ENCODE measurements at places on chromosomes 5 and 9.

DNA sequence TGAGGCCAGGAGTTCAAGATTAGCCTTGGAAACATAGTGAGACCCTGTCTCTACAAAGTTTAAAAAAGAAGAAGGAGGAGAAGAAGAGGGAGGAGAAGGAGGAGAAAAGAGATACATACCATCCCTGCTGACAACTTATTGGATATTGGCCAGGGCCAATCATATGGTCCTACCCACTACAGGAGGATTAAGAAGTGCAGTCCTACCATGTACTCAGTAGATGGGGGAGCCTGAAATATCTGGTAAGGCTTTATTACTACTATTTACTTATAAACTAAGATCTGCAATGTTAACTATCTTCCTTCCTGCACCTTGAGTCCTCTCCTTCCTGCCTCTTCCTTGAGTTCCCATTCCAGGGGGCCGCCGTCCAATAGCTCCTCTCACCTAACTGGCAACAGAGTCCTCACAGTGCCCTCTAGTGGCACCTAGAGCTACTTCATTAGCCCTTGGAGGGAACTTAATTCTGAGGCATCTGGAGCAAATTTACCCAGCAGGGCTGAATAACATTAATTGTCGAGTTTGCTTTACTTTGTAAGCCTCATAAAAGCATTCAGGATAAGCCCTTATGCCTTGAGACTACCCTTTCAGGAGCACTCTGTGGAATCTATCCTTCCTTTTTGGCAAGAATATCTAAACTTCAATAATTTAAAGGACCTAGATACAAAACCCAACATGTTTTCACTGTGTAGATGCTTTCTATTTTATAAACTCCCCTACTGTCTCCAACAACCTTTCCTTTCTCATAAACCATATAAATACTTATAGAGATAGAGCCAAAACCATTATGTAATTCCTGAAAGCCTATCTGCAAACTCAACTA, 39.1 kb upstream of the RANBP6 start:
- DNase-seq = peak; percentile 68

DNA sequence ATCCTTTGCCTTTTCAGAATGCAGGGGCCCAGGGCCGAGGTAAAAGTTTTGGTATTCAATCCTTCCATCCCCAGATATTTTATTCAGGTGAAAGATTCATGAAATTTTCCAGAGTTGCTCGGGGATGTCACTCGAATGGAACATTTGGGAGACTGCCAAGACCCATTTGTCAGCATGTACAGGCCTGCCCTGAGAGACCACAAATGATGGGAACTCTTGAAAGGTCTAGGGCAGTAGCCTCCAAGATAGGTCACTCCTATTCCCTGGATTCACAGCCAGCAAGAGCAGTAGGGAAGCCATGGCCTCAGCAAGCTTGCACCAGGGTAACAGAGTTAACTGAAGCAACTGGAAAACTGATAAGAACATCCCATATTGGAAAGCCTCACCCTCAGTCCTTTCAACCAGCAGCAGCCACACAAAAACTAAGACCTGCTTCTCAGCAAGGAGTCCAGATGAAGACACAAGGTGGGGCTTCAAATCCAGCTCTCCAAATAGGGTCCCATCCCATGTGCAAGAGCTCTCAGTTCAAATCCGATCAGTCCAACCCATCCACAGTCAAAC, 12.5 kb downstream of the CARD6 start:
- no peak for DNase-seq

- no peak for DNase-seq
These were observed 25.9 kb upstream of the LURAP1L start for GRCh38 chr9:12748954-12749353.

DNA sequence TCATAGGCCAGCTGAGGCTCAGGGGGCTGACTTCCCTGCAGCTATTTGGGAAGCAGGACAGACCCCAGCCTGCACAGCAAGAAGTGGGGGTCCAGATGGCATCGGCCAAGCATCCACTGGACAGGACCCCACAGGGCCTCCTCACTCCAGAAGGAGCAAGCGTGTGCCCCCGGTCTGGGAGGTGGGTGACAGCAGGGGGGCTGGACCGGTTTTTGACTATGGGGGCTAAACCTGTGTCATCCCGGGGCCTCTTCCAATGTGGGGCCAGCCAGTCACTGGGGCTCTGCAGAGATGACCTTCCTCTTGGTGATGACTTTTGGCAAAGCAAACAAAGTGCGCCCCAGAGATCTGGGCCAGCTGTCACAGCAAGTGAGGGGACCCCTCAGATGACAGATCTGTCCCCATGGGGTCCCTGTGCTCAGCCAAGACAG, 163.9 kb downstream of the OLFM1 start:
- DNase-seq = no peak

DNA sequence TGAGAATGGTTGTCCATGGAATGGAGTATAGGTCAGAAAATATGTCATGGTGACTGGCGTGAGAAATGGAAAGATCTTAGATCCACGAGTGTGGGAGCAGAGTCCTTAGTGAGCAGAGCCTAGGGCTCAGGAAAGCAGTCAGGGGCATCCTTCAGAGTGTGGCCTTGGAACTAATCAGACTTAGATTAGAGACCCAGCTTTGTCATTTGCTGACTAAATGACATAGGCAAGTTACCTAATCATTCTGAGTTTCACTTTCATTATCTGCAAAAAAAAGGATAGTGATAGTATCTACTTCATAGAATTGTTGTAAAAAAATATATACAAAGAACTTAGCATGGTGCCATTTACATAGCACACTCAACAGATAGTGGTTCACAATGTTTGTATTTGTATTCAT, 24.3 kb upstream of the SLIT3 start:
- no peak for DNase-seq

GRCh38 chr5:65854925-65855324, 71.5 kb upstream of the ERBIN start:
- DNase-seq = no peak

DNA sequence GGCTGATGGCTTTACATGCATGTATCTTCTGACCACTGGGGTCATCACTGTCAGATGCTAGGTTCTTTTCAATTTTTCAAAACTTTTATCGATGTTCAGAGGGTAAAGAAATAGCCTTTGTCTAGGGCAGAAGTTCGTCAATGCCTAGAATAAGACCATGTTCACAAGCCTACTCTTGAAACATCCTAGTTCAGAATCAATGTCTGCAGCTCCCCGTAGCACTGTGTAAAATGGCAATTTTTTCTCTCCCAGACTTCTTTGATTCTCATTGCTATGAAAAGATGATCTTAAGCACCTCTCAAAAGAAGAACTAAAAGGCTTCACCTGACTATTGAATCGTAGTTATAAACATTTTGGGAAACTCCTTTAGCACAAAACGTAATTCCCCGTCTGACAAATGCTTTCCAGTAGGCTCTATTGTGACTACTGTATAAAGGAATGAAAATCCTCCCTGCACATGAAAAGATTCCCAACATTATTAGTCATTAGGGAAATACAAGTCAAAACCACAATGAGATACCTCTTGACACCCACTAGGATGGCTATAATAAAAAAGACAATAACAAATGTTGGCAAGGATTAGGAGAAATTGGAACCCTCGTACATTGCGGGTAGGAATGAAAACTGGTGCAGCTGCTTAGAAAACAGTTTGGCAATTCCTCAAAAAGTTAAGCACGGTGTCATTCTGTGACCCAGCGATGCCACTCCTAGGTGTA, 263.5 kb downstream of the ARHGAP26 start:
- no peak for DNase-seq

DNA sequence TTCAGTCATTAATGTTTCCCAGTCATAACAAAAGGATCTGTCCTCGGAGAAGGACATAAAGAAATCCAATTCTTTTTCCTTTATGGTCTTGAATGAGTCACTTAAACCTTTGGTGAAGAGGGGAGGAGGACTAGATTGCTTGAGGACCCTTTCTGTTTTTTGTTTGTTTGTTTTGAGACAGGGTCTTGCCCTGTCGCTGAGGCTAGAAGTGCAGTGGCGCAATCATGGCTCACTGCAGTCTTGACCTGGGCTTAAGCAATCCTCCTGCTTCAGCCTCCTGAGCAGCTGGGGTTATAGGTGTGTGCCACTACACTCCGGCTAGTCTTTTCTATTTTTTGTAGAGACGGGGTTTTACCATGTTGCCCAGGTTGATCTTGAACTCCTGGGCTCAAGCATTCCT, 12.3 kb downstream of the TIGD6 start:
- DNase-seq = no peak

DNA sequence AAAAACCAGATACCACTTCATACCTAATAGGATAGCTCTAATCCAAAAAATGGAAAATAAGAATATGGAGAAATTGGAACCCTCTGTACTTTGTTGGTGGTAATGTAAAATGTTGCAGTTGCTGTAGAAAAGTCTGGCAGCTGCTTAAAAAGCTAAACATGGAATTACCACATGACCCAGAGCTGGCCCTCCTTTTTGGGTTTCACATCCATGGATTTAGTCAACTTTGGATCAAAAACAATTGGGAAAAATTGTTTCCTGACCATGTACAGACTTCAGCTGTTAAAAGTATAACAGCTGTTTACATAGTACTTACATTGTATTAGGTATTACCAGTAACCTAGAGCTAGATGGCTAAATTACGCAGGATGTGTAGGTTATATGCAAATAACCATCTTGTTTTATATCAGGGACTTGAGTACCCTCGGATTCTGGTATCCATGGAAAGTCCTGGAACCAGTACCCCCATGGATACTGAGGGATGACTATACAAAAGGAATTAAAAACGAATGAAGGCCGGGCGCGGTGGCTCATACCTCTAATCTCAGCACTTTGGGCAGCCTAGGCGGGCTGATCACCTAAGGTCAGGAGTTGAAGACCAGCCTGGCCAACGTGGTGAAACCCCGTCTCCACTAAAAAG, 15.8 kb downstream of the DNAJA1 start:
- DNase-seq = no peak

GRCh38 chr5:10559871-10560270, 4.0 kb upstream of the ANKRD33B start:
- DNase-seq = no peak

DNA sequence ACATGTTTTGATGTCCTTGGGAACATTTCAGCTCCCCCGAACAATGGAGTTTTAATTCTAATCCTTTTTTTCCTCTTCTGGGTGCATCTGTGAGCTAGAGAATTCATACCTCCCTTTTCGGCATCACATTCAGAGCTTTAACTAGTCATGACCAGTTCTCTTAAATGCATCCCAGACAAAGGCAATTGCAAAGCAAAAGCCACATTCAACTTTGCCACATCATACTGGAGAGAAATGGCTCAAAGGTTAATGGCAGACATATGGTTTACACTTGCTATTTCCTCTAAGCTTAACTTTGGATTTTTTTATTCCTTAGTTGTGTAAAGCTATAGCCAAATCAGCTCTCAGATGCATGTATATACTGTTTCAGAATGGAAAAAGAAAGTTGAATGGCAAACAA, 153.3 kb downstream of the ESM1 start:
- DNase-seq = no peak

DNA sequence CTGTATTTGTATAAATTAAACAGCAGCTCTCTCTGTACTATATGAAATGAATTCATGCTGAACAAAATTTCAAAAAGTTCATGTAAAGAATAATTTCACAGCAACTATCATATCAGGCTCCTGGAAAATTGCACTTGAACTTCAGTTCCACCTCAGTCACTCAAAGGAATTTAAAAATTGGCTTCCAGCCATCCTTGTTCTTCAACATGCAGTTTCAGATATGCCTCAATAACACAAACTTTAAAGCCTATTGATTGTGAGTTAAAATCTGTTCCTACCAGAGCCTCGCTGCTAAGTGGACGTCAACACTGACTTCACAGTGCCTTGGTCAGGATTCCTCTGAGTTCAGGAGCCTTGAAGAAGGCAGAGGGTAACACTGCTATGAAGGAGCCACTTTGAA, 418.7 kb upstream of the WWC1 start:
- no peak for DNase-seq

- no peak for DNase-seq
These were observed 29.6 kb downstream of the RC3H2 start for GRCh38 chr9:122875523-122875922.

DNA sequence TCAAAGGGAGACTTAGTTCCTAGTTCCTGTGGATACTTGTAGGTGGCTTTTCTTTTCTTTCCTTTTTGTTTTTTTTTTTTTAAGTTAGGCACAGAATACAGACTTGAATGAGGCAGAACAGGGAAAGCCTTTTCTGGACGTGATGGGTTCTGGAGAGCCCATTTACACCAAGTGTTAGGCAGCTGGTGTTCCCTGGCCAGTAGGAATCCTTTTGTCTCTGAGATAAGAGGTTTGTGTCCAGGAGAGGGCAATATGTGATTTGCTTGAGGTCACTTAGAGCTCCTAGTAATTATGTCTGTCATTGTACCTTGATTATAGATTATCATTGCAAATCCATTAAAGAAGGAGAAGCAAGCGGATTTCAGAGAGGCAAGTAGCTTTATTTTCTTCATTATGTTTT, 9.1 kb downstream of the MEGF10 start:
- no peak for DNase-seq

DNA sequence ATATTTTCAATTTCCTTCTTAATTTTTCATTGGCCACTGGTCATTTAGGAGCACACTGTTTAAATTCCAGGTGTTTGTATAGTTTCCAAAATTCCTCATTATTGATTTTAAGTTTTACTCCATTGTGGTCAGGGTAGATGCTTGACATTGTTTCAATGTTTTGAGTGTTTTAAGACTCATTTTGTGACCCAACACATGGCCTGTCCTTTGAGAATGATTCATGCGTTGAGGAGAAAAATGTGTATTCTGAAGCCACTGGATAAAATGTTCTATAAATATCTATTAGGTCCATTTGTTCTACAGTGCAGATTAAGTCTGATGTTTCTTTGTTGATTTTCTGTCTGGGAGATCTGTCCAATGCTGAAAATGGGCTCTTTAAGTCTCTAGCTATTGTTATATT, 24.4 kb upstream of the FNIP1 start:
- DNase-seq = no peak

DNA sequence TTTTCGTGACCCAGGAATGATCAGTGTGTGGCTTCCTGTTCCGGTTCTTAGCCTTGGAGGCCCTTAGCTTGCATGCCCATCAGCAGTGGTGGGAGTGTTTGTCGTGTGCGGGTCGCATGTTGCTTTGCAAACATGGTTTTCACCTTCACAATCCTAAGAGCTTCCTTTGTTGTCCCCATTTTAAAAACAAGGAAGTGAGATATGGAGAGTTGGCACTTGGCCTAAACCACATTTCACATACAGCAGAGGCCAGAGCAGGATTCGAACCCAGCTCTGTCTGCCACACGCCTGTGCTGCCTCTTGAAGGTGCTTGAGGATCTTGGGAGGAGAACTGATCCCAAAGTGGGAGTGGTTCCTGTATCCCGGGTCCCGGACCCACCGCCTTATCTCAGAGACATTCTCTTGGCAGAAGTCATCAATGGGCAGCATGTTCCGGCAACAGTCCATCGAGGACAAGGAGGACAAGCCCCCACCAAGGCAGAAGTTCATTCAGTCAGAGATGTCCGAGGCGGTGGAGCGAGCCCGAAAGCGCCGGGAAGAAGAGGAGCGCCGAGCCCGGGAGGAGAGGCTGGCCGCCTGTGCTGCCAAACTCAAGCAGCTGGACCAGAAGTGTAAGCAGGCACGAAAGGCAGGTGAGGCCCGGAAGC, 38.2 kb upstream of the POMT1 start:
- DNase-seq = no peak

DNA sequence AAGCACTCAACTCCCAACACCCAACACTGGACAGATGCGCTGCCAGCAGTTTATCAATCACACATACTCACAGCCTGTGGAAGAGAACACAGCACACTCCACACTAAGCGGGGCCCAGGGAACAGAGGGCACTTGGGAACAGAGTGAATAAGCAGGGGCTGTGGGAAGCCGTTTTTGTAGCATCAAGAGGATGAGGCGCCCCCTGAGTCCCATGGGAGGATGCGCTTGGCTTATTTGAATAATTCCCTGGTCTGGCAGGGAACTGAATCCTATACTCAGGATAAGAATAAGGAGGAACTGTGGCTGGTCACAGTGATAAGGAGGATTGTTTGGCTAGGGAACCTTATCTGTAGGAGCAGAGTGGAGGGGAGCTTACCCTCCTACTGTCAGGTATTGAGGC, 96.1 kb upstream of the DNAH5 start:
- DNase-seq = no peak
